ENCODE measurements at places on chromosomes 11 and 22. TPM values are rescaled to one million over a fixed set of nuclear protein-coding genes. Genes with fewer than 3 reads are reported as not detected.

The TSPAN18 gene
- 2.8 TPM for total RNA-seq

The TRIM22 gene
- 244 TPM for total RNA-seq

The NRGN gene
- 1.0 TPM for total RNA-seq

The OR51I1 gene
- total RNA-seq = not detected

The PARVG gene
- total RNA-seq = 91.6 TPM

The KCTD14 gene
- 0.20 TPM for total RNA-seq

The SEC14L6 gene
- total RNA-seq = not detected

The CELSR1 gene
- 9.0 TPM for total RNA-seq

The APOBEC3B gene
- 8.0 TPM for total RNA-seq

The CBL gene
- 26.2 TPM for total RNA-seq

The SLC35F2 gene
- total RNA-seq = 21.9 TPM

The APOL4 gene
- total RNA-seq = not detected

The KCNQ1 gene
- 6.5 TPM for total RNA-seq

The OR9I1 gene
- total RNA-seq = not detected

The CALCB gene
- total RNA-seq = 0.39 TPM

The CCDC15 gene
- total RNA-seq = 0.51 TPM

The THYN1 gene
- total RNA-seq = 30.6 TPM

The PIWIL4 gene
- 0.62 TPM for total RNA-seq

The THY1 gene
- total RNA-seq = not detected

The C11orf65 gene
- total RNA-seq = 0.69 TPM

The MS4A4E gene
- total RNA-seq = not detected

The IGF2 gene
- total RNA-seq = not detected

The CEND1 gene
- total RNA-seq = 0.34 TPM

The MRPL40 gene
- total RNA-seq = 24.0 TPM

The ABCG4 gene
- total RNA-seq = not detected

The TTLL8 gene
- total RNA-seq = not detected

The SLC22A6 gene
- total RNA-seq = not detected

The POU2AF2 gene
- not detected for total RNA-seq

The DKK3 gene
- not detected for total RNA-seq

The KCNE3 gene
- total RNA-seq = not detected

The MRPL17 gene
- total RNA-seq = 34.2 TPM

The NXPE4 gene
- not detected for total RNA-seq

The FXYD2 gene
- 44.6 TPM for total RNA-seq

The SMIM35 gene
- total RNA-seq = 1.9 TPM

The GLYATL1 gene
- not detected for total RNA-seq

The MOGAT2 gene
- total RNA-seq = 0.22 TPM

The ME3 gene
- 1.3 TPM for total RNA-seq

The DUSP8 gene
- total RNA-seq = 1.7 TPM
